Central memory CD8-positive, alpha-beta T cell (primary cell): ENCODE measurements at places on chromosomes 7 and 10.

GRCh38 chr7:130022115-130022514 lies 29.1 kb downstream of the ZC3HC1 start:
- no peak for DNase-seq

GRCh38 chr7:121153995-121154394 lies 165.5 kb downstream of the CPED1 start:
- no peak for DNase-seq

DNA sequence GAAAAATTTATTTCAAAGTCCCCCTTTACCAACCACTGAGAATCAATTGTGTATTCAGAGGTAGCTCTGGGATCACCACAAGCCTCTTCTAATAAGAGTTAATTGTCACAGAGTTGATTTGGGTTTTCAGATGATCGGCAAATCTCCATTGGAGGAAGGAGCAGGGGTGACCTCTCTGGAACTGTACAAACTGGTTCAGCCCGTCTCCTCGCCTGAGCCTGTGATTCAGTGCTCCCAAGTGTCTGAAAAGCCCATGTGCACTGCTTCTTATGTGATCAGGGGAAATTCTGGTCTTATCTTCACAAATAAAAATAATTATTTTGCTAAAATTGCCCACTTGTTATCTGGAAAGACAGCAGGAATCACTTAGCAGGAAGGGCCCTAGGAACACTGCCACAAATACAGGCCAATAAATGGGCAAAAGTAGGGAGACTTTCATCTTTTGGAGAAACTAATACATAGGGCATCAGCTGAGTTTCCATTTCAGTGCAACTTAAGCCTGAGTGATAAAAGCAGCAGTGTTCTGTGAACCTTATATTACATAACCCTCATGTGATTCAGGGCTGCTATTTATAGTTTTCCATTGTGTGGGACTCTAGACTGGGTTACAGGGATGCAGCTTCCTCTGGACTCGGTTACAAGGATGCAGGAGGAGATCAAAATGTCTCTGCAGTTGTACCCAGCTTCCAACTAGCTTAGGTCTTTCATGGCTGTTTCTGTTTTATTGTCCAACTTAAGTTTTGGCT lies 32.3 kb downstream of the CDK1 start:
- DNase-seq = no peak

DNA sequence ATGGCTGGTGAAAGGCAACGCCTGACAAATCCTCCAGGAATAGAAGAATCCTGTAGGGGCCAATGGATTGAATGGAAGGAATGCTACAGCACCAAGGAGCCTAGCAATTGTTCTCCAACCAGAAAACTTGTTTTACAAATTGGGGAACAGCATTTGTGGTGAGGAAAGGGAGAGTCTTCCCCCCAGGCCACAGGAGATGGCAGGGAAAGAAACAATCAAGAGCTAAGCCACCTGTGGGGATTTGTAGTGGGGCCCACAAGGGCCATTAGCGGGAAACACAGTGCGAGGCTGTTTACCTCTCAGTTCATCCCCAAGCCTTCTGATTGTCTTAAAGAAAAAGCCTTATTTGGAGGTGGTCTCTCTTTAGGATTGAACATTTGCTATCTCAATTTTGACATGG lies 48.5 kb upstream of the KCNMA1 start:
- DNase-seq = no peak

DNA sequence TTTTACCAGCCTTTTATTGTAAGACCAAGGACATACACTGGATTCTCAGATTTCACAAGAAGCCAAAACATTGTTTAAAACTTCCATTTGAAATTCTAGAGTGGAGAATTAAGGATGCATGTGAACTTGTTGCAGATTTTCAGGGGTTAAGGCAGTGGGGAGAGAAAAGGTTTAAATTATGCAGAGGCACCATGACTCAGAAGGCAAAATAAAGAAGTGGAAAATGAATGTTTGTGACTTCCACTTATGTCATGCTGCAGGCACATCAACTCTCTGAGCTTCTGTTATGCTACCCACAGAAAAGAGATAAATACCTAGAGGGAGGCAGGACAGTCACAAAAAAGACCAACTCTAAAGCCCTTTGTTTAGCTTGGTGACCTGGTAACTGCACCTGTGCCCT lies 84.4 kb upstream of the BET1 start:
- no peak for DNase-seq

DNA sequence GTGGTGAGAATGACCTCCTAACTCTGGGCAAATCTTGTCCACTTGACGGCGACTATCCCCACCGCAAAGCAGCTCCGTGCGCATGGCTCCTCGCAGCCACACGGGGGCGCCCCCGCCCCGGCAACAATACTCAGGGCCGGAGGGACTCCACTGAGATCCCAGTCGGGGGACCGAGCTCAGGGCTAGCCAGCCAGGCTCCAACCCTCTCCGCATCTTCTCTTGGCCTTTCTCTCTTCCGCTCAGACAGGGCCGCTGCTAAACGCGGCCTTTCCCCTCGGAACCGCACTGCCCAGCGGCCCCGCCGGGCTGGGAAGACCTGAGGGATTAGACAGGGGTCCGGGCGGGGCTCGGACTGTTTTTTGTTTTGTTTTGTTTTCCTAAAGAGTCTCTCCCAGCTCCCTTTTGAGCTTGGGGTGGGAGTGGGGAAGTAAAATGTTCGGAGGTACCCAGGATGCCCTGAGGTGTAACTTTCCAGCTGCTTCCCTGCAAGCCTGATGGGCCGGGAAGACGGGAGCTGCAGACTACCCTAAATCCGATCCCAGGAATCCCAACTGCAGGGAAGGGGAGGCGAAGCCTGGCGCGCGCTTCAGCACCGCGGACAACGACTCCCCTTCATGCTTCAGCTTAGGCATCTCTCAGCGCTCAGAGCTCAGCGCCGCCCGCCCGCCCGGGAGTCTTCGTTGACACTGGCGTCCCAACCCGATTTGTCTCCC lies 2.7 kb downstream of the KCNIP2 start:
- DNase-seq = peak; percentile 52

- no peak for DNase-seq
Measured at GRCh38 chr7:130894146-130894908, 160.3 kb upstream of the KLF14 start.

- no peak for DNase-seq
Measured at GRCh38 chr7:94890216-94890615, 17.2 kb upstream of the PPP1R9A start.

DNA sequence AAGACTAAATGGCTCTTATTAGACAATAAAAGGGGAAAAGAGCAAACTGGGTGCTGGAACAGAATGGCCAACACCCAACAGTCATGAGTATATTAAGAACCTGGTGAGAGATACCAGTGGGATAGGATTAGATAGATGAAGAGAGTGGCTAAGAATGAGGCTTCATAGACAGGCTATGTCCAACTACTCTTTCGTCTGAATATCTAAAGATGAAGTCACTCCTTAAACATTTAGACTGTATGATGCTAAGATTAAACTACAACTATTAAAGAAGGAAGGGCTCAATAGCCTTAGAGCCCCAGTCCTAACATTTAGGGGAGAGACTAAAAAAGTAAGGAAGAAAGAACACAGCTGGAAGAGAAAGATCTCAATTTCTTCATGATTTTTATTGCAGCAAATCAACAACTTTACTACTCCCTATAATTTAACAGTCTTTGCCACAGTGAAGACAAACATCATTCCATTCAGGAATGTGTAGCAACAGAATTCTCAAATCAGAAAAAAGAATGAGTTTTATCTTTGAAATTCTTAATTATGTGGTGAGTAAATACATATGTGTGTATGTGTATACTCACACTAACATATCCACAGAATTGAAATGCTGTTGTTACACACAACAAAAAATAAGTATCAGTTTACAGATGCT lies 45.6 kb downstream of the CACNA2D1 start:
- DNase-seq = no peak

DNA sequence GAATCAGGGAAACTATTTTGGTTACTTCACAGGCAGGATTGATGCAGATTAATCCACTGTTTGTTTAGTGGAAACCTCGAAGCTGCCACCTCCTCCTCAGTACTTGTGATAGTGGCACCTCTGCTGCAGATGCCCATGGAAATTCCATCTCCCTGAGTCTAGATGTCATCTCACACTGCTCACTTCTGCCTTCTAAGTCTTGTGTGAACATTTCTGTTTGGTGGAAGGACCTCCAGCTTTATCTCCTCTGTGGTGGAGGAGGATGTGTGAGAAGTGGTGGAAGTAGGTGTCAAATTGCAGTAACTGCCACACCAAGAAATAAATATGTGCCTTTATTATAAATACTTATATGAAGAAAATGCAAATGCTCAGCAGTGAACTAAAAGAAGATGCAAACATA lies 25.8 kb upstream of the GPR141 start:
- no peak for DNase-seq

DNA sequence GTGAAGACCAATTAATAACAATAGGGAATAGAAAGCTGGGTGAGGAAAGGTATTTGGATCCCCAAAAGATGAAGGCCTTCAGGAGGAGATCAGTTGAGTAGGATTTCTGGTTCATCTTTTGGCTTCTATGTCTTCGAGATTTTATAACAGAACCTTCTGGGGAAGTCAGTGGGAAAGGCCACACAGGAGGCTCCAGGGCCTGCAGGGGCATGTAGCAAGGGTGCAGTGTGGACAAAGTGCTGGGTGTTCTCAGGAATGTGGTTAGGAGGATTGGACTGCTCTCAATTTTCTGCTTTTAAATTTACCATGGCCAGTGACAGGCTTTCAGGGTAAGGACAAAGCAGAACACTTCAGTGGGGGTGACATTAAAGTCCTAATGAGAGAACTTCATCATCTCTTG lies 378.0 kb downstream of the CCSER2 start:
- no peak for DNase-seq

- DNase-seq = no peak
Measured at GRCh38 chr7:47069385-47070076, 512.4 kb downstream of the TNS3 start.

DNA sequence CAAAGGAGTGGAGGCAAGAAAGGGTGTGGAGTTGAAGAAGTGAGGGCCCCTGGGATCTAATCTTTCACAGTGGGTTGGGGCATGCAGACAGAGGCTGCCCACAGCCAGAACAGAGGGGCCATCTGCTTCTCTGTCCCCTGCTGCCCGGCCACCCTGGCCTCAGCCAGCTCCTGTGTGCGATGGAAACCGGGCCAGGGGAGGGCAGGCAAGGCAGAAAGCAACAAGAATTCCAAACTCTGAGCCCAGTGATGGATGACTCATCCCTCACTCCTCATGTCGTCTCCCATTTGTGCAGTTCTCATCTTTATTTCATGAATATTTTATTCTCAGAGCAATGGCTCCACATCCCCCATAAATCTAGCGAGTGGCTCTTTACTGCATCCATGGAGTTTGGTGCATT lies 757.1 kb downstream of the GRID1 start:
- DNase-seq = peak; percentile 4

- no peak for DNase-seq
Measured at GRCh38 chr7:124796771-124797170, 31.2 kb upstream of the GPR37 start.

GRCh38 chr10:3825244-3825643 lies 40.2 kb upstream of the KLF6 start:
- no peak for DNase-seq

DNA sequence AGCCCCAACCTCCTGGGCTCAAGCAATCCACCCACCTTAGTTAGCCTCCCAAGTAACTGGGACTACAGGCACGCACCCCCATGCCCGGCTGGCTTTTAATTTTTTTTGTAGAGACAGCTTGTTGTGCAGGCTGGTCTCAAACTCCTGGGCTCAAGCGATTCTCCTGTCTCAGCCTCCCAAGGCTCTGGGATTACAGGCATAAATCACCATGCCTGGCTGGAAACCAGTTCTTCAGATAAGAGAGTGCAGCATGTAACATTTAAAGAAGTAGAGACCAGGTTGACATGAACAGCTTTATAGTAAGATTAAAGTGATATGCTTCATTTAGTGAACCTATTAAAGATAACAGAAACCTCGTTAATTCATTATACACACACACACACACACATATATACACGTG lies 167.9 kb upstream of the KAT6B start:
- DNase-seq = no peak

DNA sequence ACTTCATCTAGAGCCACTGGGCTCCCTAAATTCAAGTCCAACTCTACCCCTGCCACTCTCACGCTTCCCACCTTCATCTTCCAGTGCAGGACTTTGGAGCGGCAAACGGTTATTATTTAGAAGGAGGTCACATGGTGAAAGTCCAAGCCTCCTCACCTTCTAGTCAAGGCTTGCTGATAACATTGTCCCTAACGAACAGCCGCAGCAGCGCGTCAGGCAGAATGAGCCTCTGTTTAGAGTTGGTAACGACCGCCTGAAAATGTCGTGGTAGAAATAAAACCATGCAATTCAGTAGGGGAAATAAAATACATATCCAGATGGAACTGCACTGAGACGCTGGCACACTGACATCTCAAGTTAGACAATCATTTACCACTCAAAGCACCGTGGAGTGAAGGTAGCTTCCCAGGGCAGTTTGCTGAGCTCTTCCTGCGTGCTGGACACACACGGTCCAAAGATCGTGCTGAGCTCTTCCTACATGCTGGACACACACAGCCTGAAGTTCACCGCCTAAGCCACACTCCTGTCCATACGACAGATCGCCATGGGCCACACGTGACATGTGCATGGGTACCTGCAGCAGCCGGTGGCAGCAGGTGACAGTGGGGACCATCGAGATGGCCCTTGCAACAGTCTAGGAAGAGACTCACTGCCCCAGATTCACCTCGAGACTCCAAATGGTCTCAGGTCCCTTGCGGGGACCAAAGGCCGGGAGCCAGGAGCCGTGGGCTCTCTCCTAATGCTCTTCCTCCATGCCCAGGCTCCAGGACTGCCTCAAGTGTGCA lies 323.5 kb downstream of the PTPRN2 start:
- no peak for DNase-seq

DNA sequence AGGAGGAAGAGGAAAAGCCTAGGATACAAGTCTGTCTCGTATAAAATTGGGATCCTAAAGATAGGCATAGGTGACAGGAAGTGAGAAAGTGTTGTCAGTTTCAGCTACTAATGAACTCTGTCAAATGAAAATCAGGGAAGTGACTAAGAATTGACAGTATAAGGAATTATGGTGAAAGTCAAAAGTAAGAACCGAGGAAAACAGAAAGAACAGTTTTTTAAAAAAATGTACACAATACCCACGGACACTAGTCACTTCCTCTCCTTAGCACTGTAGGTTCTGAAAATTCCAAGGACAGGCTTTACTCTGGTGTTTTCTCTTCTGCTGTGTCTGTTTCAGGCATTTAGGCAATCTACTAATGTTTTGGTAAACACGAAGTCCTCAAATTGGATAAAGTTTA lies 42.3 kb downstream of the ATAD1 start:
- DNase-seq = no peak

DNA sequence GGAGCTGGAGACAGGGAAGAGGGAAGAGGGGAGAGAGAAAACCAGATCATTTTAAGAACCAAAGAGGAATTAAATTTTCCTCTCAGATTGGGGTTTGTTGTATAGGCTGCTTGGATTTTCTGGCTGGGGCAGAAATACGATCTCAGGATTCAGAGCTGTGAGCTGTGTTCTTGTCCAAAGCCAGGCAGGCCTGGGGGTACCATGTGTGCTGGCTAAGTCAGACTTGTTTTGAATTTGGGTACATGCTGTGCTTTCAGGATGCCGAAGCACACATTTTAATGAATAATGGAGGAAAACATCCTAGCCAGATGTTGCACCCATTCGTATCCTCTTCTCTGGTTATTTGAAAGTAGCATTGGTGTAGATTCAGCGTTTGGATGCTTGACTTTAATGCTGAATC lies 170.3 kb upstream of the PODXL start:
- DNase-seq = no peak

GRCh38 chr7:101674439-101674838 lies 45.3 kb upstream of the MYL10 start:
- DNase-seq = no peak

GRCh38 chr7:147380926-147381325 lies 1209.6 kb upstream of the C7orf33 start:
- no peak for DNase-seq

- no peak for DNase-seq
Measured at GRCh38 chr10:99984211-99985034, 25.3 kb downstream of the DNMBP start.
